ENCODE measurements at places on chromosomes 12 and 14. TPM values are rescaled to one million over a fixed set of nuclear protein-coding genes. Genes with fewer than 3 reads are reported as not detected.

Gene NDUFA9
- total RNA-seq: 108 TPM

Gene SYCP3
- total RNA-seq: not detected

Gene PLEKHD1
- total RNA-seq: not detected

Gene P3H3
- total RNA-seq: 26.1 TPM

Gene GPR162
- 0.70 TPM for total RNA-seq
